Peyer's patch (tissue), 4 donors: ENCODE measurements at places on chromosomes 7 and 10. TPM values are rescaled to one million over a fixed set of nuclear protein-coding genes. Genes with fewer than 3 reads are reported as not detected.

Gene GIMAP8
- 4.1 TPM for total RNA-seq

- DNase-seq = no peak
Observed at GRCh38 chr10:126027692-126028091, 131.3 kb downstream of the FANK1 start.

GRCh38 chr10:108787932-108788331, 1135.4 kb downstream of the XPNPEP1 start:
- DNase-seq = no peak

DNA sequence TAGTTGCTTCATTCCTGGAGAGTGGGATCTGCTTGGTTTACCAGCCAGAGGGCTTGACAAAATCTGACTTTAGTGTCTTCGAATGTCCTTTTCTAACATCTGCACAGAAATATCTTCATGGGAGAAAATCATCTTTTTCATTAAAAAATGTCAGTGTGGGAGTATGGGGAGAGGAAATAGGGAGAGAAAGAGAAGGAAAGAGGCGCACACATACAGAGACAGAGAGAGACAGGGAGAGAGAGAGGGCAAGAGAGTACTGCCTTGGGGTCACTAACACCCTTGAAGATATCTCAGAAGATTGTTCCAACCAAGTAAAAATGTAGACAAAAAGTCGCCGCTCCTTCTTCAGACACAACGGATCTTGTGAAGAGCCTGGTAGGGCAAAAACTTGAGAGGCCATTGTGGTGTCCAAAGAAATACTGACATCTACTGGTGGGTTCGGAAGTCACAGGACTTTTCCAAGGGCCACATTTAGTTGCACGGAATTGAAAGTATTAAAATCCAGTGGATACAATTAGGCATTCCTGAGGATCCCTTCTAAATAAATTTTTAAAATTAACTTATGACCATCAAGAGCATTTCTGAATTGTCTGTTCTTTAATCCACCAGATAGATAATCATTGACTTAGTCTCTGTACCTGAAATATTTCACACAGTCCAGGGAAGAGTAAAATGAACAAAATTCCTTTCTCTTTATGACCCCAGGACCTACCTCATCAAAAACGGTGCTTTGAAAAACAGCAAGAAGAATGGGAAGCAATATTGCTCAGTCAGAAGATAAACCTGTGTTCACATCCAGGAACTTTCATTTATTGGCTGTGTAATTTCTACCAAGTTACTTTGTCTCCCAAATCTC, 29.7 kb downstream of the VIM start:
- DNase-seq = peak; percentile 75

Gene NOS3
- total RNA-seq = 1.2 TPM

DNA sequence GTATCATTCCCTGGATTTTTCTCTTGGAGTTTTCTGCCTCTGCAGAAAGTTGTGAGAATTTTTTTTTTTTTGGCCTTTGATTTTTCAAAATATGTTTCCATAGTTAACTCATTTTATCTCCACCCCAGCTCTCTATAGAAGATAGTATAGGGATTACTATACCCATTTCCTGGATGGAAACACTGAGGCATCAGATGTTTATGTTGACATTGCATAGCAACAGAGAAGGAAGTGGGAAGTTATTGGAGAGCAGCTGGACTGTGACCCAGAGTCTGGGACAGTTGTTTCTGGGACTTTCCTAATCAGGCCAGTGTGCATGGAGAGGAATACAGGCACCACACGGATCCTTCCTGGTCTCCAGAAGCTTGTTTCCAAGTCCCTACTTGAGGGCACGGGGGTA, 158.0 kb downstream of the CDH23 start:
- DNase-seq = no peak
